ENCODE measurements at places on chromosomes 1 and 21.

DNA sequence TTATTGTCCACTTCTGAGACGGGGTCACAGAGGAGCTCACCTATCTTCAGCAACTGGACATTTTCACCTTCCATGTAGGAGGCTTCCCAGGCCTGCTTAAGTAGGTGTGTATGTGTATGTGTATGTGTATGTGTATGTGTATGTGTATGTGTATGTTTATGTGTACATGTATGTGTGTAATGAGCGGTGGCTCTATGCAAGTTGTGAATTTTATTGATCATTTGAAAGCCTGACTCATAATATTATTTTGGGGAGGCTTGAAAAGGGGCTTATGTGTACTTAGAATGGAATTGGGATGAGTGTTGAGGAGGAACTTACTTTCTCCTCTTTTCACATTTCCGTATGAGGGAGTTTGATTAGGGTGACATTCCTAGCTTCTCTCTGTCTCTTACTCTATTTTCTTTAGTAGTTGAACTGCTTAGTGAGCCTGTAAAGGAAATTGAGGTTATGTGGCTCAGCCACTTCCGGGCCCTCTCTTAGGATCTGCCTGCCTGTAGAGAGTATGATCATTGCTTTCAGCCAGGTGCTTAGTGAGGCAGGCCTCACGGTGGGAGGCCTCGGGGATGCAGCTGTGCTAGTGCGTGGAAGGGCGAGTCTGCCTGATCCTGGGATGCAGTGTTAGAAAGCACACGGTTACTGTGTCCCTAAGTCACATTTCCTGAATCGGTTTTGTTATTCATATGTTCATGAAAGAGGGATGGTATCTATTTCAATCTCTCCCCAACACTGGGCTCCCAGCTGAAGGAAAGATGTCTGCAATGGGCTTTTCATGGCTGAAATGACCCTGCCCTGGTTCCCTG lies 61.0 kb downstream of the IER5 start:
- DNase-seq, result no peak

- DNase-seq, result no peak
These were observed 23.9 kb upstream of the ITLN2 start for GRCh38 chr1:160978510-160978927.

DNA sequence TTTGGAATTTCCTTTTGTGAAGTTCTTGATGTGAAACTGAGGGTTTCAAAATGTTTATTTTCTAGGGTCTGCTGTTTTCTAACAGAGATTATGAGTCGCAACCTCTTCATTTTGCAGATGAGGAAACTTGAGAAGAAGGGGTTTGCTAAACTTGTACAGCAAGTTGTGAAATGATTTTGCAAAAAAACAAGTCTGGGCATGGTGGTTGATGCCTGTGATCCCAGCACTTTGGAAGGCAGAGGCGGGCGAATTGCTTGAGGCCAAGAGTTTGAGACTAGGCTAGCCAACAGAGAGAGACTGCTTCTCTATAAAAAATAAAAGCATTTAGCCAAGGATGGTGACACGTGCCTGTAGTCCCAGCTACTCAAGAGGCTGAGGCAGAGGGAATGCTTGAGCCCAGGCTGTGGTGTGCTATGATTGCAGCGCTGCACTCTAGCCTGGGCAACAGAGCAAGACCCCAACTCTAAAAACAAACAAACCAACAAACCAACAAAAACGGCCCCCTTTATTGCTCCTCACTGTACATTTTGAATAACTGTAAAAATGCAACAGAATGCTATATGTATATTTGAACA lies 9.9 kb downstream of the TRIM67 start:
- no peak for DNase-seq

DNA sequence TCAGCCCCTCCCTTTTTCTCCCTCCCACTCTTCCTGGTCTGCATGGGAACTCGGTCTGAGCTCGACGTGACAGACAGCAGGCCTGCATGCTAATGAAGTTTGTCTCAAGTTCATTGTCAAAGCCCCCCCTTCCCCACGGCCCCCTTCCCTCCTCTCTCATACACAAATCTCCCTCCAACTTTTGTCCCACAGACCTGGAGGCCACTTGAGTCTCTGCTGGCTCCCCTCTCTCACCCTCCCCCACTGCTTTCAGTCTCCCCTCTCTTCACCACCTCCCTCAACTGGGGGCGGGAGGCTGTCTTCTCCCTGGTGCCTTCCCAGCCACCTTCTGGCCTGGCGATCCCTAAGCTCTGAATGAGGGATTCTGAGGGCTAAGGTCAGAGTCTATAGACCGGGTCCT lies 61.3 kb downstream of the RHBG start:
- DNase-seq, result no peak

- no peak for DNase-seq
These were observed 69.1 kb downstream of the TGFB2 start for GRCh38 chr1:218414060-218414728.

DNA sequence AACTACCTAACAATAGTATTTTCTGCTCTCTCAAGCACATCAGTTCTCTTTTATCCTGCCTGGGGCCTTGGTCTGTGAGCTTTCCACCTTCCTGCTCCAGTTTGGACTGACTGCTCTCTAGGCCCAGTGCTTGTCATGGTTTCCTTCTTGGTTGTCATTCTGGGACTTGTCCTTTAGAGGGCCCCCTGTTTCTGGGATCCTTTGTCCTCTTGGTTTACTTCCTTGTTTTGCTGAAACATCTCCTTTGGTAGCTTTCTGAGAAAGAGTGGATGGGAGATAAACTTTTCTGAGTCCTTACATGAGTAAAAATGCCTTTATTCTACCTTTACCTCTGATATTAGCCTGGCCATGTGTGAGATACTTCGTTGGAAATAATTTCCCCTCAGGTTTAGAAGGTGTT lies 4.7 kb downstream of the SLC1A7 start:
- no peak for DNase-seq

GRCh38 chr1:3278416-3279181 lies 175.9 kb upstream of the ARHGEF16 start:
- DNase-seq, result no peak

- no peak for DNase-seq
These were observed 86.0 kb downstream of the SLC25A24 start for GRCh38 chr1:108114033-108114599.

- no peak for DNase-seq
These were observed 3.7 kb downstream of the ITGB2 start for GRCh38 chr21:44916965-44917364.

GRCh38 chr1:99869304-99869703 lies 19.1 kb downstream of the AGL start:
- no peak for DNase-seq

DNA sequence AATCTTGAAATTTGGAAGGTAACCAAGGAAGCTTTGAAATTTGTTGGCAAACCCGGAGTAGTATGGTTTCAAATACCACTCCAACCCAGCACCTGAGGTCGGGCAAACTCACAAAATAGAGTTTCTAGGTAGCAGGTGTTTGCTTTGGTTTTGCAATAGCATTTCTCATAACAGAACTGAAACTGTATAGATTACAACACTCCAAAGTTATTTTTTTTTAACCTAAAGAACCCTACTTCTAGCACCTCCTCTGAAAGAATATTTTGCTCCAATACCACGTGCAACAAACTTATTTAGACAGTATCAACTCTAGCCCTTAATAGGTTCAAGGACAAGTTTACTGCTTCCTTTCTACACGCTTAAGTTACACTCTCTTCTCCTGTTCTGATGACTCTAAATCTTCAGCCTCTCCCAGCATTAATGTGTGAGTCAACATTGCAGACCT lies 178.5 kb upstream of the FMN2 start:
- no peak for DNase-seq

DNA sequence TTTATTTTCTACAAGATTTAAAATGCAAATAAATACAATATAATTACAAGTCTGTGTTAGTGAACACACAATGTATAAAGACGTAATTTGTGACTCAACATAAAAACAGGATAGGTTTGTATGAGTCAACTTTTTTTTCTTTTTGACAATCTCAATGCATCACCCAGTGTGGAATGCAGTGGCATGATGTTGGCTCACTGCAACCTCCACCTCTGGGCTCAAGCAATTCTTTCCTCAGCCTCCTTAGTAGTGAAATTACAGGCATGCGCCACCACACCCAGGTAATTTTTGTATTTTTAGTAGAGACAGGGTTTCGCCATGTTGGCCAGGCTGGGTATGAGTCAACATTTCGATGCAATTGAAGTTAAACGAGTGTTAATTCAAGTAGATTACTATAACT lies 5.9 kb upstream of the SPRR2E start:
- DNase-seq, result no peak

DNA sequence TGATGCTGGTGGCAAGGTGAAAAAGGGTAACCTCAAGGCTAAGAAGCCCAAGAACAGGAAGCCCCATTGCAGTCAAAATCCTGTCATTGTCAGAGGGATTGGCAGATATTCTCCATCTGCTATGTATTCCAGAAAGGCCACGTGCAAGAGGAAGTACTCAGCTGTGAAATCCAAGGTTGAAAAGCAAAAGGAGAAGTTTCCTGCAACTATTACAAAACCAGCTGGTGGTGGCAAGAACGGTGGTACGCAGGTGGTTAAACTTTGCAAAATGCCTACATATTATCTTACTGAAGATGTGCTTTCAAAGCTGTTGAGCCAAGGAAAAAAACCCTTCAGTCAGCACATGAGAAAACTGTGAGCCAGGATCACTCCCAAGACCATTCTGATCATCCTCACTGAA lies 13.7 kb upstream of the VPS45 start:
- DNase-seq, result peak; percentile 19

DNA sequence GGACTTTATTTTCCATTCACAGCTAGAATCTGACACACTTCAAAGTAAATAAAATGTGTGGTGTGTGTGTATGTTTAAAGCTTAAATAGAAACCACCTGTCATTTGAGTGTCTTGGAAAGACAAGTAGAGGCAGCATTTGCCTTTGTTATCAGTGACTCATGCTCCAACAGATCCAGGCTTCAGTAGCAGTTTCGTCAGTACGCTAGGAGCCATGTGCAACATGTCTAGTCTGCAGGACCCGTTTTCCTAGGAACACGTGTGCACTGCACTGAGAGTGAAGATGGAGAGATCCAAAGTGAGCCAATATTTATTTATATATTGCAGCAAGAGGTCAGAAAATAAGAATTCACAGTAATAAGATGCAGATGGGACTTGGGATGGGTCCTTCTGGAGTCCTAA lies 41.8 kb downstream of the SGIP1 start:
- no peak for DNase-seq

- no peak for DNase-seq
These were observed 82.8 kb downstream of the TRABD2B start for GRCh38 chr1:47914218-47914938.

DNA sequence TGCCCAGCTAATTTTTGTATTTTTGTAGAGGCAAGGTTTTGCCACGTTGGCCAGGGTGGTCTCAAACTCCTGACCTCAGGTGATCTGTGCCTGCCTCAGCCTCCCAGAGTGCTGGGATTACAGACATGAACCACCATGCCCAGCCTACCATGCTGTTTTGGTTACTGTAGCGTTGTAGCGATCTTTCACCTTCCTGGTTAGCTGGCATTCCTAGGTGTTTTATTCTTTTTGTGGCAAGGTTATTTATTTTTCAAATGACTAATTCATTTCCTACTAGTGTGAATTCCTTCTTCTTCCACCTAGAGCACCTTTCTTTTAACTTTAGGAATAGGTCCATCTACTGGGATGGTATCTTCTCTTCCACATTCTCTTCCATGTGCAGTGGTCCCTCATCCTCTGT lies 29.3 kb downstream of the TMEM200B start:
- DNase-seq, result no peak

- peak; percentile 69 for DNase-seq
These were observed 92.4 kb downstream of the KCNJ15 start for GRCh38 chr21:38349111-38349746.

- DNase-seq, result peak; percentile 57
These were observed 15.5 kb upstream of the CITED4 start for GRCh38 chr1:40877698-40878097.

- no peak for DNase-seq
These were observed 218.0 kb downstream of the DENND1B start for GRCh38 chr1:197557302-197557701.

GRCh38 chr1:166221316-166221715 lies 54.5 kb upstream of the FAM78B start:
- no peak for DNase-seq

Data from femur (tissue), 1 donor.